NB4 (cell line): ENCODE measurements at places on chromosomes 7 and 10.

GRCh38 chr7:93559639-93560491, 14.7 kb downstream of the CALCR start:
- DNase-seq: no peak

- no peak for DNase-seq
These were observed 617.9 kb upstream of the MKI67 start for GRCh38 chr10:128744092-128744491.

DNA sequence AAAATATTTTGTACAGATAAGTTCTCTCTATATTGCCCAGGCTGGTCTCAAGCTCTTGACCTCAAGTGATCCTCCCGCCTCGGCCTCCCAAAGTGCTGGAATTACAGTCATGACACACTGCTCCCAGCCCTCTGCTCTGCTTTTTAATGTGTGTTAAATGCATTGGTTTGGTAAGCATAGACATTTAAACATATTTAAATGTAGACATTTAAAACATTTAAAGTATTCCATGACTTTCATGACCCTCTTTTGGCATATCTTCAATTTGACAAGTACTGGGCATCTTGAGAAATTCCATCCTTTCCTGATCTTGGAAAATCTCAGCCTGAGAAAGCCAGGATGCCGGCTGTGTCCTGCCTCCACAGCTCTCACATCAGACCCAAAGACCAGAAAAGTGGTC, 5.2 kb upstream of the SAR1A start:
- DNase-seq: no peak

GRCh38 chr7:4109481-4110110, 572.5 kb upstream of the FOXK1 start:
- no peak for DNase-seq

- no peak for DNase-seq
These were observed 232.6 kb downstream of the REEP3 start for GRCh38 chr10:63753808-63754207.

- DNase-seq: no peak
These were observed 5.5 kb downstream of the ZP3 start for GRCh38 chr7:76430211-76430610.

DNA sequence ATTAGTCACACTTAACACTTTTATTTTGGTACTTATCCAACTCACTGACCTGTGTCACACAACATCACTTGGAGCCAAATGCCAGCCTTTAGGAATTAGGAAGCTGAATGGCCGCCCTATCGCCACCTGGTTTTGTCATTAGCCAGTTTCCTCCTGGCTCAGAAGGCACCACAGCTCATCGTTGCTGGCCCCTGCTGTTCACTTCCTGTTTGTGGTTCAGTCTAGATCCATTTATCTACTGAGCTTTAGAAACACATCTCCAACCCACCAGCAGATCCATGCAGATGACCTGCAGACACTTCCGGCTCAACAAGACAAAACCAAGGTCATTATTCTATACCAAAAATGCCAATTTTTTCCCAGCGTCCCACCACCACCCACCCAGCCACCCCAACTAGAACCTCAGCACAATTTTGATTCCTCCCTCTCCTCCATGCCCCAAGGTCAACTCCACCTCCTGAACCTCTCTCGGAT, 193.5 kb upstream of the NEBL start:
- peak; percentile 29 for DNase-seq

DNA sequence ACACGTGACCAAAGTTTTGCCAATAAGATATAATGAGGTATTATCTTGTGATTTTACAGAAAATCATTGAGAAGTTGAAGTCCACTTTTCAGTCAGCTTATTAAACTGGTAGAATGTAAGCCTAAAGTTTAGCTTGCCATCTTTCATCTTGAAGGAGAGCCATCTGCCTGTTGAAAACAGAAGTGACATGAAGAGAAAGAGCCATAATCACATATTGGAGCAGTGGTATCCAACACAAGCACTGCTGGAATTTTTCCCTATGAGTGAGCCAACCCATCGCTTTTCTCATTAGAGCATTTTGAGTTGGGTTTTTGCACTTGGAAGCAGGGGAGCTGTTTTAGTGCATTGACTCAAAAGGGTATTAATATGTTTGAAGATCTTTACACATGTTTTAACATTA, 117.6 kb upstream of the FERD3L start:
- no peak for DNase-seq

DNA sequence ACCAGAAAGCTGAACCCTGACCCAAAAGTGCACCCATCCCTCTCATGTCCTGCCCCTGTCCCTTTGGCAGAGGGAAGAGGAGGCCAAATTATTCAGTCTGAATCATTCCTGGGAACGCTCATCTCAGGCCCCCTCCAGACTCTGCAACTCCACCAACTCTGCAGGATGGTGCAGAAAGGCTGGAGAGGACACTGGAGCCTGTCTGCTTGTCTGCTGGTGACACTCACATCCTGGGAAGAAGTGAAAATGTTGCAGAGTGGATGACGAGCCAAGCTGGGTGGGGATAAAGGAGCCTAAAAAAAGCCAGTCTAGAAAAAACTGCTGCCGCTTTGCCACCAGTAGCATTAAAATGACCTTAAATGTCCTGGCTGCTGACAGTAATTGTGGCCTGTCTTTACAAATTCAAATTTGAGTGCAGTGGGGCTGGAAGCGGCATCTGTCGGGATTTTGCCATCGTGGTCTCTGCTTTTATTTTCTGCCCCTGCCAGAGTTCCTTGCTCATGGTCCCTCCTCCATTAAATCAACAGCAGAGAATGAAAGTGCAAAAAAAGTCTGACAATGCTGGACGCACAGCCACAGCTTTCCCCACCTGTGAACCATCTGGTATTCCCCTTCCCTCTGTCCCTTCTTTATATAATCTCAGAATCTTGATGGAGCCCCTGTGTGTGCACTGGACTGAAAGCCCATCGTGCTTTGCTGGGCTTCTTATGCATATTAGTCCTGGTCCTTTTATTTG, 63.9 kb downstream of the STK17A start:
- DNase-seq: no peak

GRCh38 chr7:135650831-135651573, 11.3 kb upstream of the STMP1 start:
- peak; percentile 18 for DNase-seq

- DNase-seq: peak; percentile 28
These were observed 25.5 kb downstream of the GHRHR start for GRCh38 chr7:30989008-30989823.

DNA sequence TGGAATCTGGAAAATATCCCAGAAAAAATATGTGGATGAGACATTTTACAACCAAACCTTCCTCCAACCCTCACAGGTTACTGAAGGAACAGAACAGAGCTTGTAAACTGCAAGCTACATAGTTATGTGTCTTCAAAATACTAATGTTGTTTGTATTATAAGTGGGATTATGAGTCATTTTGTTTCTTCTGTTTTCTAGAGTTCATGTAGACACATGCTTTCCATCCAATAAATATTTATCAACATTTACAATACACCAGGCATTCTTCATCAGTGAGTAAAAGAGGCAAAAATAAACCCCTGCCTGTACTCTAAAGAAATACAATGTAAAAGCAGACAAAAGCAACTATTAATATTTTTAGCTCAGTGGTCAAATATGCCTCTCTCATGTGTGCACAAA, 38.0 kb upstream of the TES start:
- DNase-seq: no peak

DNA sequence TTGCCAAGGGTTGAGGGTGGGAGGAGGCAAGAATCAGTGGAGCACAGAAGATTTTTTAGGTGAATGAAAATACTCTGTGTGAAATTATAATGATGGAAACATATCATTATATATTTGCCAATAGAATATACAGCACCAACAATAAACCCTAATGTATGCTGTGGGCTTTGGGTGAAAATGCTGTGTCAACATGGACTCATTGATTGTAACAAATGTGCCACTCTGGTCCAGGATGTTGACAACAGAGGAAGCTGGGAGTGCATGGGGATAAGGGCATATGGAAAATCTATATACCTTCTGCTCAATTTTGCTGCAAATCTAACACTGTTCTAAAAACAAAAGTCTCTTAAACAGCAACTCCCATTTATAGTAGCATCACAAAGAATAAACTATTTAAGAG, 114.3 kb downstream of the LYZL1 start:
- DNase-seq: no peak

DNA sequence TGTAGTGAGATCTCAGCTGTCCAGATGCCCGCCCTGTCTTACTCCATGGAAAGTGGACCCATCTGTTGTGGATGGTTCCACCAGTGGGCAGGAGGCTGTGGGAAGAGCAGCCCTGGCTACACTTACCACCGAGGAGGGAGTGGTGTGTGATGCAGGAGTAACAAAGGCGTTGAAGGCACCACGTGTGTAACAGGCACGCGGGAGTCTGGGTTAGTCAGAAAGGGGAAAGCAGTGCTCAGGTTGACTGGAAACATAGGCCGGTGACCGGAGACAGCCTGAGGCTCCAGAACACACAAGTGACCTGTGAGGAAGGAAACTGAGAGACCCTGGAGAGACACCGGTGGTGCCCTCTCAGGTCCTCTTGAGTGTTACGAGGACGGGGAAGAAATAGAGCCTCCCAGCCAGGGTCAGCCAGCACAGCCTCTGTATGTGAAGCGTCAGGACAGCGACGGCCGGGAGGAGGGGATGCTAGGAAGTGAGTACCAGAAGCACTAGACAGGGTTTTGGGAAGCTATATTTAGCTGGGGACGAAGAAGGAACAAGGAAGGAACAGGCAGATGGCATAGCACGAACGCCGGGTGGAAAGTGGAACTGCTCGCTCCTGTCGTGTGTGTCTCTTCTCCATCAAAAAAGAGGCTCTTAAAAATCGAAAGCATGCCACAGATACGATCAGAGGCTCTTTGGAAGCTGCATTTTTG, 51.7 kb downstream of the DAGLB start:
- DNase-seq: no peak

DNA sequence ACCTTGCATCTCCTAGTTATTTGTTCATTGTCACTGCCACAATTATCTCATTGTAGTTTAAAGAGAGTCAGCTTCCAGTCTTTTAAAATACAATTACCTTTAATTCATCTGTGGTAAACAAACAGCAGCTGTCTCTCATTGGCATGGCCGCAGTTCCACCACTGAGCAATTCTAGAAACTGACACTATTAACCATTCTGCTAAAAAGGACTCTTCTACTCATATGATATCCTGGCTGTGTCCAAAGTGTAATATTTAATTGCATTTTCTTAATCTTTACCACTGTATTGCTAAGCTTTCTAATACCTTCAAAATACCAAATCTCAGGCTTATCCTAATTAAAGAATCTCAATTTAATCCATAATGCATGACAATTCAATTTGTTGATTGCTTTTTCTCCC, 639.0 kb downstream of the AUTS2 start:
- no peak for DNase-seq

- no peak for DNase-seq
These were observed 112.3 kb downstream of the BTRC start for GRCh38 chr10:101466016-101466912.

GRCh38 chr10:98431016-98431415, 15.7 kb downstream of the HPS1 start:
- no peak for DNase-seq

GRCh38 chr10:52875336-52875735, 102.8 kb upstream of the MBL2 start:
- no peak for DNase-seq

GRCh38 chr10:103643381-103643780, 149.9 kb downstream of the NEURL1 start:
- DNase-seq: no peak

GRCh38 chr10:132706701-132707100, 79.2 kb downstream of the NKX6-2 start:
- no peak for DNase-seq

GRCh38 chr10:660413-660969, 29.0 kb downstream of the DIP2C start:
- no peak for DNase-seq

DNA sequence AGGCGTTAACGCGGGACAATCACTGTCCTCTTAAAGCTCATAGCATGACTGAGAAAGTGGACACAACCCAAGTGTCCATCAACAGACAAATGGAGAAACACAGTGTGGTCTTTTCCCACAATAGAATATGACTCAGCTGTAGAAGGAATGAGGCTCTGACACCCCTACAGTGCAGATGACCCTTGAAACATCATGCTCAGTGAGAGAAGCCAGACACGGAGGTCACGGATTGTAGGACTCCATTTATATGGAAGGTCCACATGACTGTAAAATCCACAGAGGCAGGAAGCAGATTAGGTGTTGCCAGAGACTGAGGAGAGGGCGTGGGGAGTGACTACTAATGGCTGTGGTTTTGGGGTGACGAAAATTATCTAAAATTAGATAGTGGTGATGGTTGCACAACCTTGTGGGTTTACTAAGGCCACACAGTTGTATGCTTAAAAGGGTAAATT, 6.1 kb upstream of the NCAPG2 start:
- DNase-seq: peak; percentile 95

GRCh38 chr7:55017841-55018240, 976 bp upstream of the EGFR start:
- DNase-seq: no peak

- DNase-seq: no peak
These were observed 195.0 kb downstream of the DNAJC1 start for GRCh38 chr10:21808550-21808949.

GRCh38 chr10:132883391-132883881, 58.9 kb downstream of the CFAP46 start:
- no peak for DNase-seq

DNA sequence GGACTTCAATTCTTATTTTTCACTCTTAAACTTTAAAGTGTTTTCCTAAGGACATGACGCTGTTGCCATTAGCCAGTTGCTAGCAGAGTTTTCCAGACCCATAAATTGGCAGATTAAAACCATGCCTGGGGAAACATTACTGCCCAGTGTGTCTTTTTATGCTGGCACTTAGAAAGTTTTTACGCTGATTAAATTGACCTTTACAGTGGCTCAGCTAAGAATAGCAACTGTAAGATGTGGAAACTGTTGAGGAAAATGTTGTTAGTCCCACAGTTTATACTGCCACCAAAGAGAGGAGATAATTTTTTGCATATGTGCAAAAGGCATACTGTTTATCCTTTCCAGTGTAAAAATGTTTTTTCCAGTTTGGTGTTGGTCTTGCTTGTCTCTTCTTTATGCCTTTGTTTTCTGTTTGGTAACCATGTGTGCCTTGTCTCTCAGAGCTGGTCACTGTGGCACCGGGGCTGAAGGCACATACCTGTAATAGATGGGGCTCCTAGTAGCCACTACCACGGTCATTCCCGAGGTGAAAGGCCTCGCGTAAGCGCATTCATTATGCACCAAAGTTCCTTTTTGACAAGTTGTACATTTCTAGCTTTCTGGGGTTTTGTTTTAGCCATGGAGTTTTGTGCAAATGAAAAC, 45.3 kb downstream of the CYP17A1 start:
- DNase-seq: no peak

DNA sequence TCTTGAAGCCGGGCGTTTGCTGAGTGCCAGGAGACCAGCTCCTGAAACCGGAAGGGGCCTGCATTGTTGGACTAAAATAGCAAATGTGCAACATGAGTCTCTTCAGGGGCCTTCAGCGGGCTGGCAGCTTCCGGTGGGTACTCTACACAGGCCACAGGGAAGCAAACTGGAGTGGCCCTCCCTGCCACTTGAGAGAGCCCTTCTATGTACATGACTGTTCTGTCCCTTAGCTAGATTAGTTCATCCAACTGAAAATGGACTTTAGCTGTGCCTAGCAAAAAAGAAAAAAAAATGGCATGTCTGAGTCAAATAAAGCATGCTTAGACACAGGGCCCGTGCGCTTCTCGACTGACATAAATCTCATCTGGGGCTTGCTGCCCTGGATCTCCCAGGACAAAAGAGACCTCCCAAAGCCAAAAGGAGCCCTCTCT, 115.3 kb upstream of the TCF7L2 start:
- DNase-seq: no peak
